NCI-H1930 (cell line): ENCODE measurements at places on chromosomes 13 and 19.

GRCh38 chr19:2111425-2111824, 14.7 kb downstream of the IZUMO4 start:
- no peak for DNase-seq

- DNase-seq = no peak
Observed at GRCh38 chr13:109706015-109706715, 80.2 kb downstream of the IRS2 start.

GRCh38 chr19:15144046-15144646, 36.9 kb downstream of the SYDE1 start:
- no peak for DNase-seq

- DNase-seq = no peak
Observed at GRCh38 chr19:28210886-28211285, 1002.1 kb downstream of the UQCRFS1 start.

GRCh38 chr19:5718579-5719273, 1.2 kb downstream of the LONP1 start:
- DNase-seq = no peak

DNA sequence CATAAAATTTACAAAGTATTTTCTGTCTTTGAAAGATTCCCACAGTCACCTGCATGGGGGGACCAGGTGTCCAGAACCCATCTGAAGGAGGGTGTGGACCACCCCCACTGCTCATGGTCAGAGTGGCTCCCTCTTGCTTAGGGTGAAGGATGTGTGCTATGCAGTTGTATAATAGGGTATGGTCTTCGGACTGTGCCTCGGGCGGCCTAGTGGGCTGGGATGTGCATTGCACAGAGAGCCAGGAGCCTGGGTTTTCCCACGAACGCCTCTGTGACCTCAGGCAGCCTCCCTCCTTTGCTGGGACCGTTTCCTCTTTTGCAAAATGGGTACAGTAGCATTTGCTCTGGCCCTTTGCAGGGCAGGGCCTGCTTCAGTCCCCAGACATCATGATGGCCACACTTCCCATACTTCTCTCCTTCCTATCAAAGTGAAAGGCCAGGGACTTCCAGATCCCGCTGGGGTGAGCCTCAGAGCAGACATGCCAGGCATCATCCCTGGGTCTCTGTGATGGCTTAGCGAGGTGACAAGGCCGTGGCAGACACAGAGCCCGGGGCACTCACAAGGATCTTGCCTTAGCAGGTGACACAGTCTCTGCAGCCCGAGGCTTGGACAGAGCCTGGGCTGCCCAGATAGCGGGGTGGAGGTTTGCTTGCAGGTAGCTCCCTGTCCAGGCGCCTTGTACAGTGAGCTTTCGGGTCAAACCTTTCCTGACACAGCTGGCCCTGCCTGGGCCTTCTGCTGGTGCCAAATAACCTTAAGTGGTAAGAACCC, 59.4 kb upstream of the ZNF536 start:
- no peak for DNase-seq

GRCh38 chr19:33947265-33947964, 150.7 kb downstream of the KCTD15 start:
- DNase-seq = no peak

GRCh38 chr13:30615866-30616541, 1.7 kb upstream of the USPL1 start:
- no peak for DNase-seq

DNA sequence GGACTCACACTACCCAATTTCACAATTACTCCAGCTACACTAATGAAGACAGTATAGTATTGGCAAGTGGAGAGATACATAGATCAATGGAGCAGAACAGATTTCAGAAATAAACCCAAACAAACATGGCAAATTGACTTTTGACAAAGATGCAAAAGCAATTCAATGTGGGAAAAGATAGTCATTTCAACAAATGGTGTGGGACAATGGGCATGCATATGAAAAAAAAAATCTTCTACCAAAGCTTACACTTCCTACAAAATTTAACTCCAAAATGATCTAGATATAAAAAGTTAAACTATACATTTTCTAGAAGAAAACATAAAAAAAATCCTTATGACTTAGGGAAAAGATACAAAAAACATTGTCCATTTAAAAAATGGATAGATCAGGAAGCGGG, 2.7 kb upstream of the IGFL4 start:
- no peak for DNase-seq

GRCh38 chr19:3810708-3811355, 24.7 kb upstream of the MATK start:
- DNase-seq = no peak

GRCh38 chr19:14519860-14520407, 1.7 kb upstream of the DNAJB1 start:
- no peak for DNase-seq
